ENCODE measurements at places on chromosomes 5 and 9.

- no peaks in the 10 kb centered on the region for H3K27me3 ChIP-seq
- peaks cover 94% of the 10 kb centered on the region for H3K36me3 ChIP-seq
- peaks cover 5% of the 10 kb centered on the region for H3K4me1 ChIP-seq
- H3K27ac ChIP-seq: peak overlapping the region; percentile 11
- peak overlapping the region; percentile 15 for H3K4me3 ChIP-seq
Measured at GRCh38 chr5:55384072-55384471, 76.3 kb downstream of the MTREX start.

DNA sequence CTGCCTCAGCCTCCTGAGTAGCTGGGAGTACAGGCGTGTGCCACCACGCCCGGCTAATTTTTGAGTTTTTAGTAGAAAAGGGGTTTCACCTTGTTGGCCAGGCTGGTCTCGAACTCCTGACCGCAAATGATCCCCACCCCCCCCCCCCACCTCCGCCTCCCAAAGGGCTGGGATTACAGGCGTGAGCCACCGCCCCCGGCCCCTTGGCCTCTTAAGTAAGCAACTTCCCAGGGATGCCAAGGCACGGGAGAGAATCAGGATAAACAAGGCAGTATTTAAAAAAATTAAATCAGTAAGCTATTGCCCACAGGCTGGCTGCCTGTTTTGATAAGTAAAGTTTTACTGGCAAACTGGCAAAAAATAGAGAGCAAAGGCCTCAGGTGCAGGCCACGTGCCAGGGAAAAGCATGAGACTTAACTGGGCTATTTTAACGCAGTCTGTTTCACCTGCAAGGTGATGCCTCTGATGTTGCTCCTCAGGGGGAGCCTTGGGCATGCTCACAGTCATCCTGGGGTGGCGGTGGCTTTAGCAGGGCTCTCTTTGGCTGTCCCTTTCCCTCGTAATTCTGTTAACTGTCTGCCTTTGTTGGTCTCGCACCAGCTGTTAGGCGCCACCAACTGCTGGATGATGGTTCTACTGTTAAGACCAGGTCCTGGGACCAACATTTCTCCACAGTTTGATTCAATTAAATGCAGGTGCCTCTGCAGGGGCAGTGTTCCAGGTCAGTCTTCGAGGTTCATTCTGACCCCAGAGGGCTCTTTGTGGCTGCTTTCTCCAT is 19.4 kb upstream of the RNF130 start:
- peaks cover 5% of the 10 kb centered on the region for H3K27me3 ChIP-seq
- ATAC-seq: no peak
- H3K27ac ChIP-seq: peak overlapping the region; percentile 43
- peak overlapping the region; percentile 47 for H3K4me3 ChIP-seq
- H3K36me3 ChIP-seq: no peaks in the 10 kb centered on the region
- peaks cover 5% of the 10 kb centered on the region for H3K4me1 ChIP-seq

DNA sequence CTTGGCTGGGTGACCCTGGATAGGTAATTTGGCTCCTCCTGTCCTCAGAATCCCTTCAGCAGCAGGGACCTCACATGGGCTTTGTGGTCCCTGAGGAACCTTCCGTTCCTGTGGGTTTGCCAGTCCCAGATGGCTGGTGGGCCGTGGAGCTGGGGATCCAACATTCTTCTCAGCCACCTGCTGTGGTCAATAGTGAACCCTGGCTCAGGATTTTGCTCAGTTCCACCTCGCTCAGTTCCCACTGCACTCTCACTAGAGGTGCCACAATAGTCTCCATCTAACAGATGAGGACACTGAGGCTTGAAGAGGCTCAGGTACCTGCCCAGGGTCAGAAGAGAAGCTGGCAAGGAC is 17.1 kb upstream of the SPOUT1 start:
- no peaks in the 10 kb centered on the region for H3K4me1 ChIP-seq
- ATAC-seq: no peak
- no peak overlapping the region for H3K4me3 ChIP-seq
- H3K27ac ChIP-seq: no peak overlapping the region
- H3K36me3 ChIP-seq: peaks cover 30% of the 10 kb centered on the region

- H3K4me3 ChIP-seq: no peak overlapping the region
- ATAC-seq: no peak
- no peak overlapping the region for H3K27ac ChIP-seq
- no peaks in the 10 kb centered on the region for H3K4me1 ChIP-seq
- H3K36me3 ChIP-seq: no peaks in the 10 kb centered on the region
Measured at GRCh38 chr5:17185773-17186172, 31.7 kb upstream of the BASP1 start.

- H3K4me3 ChIP-seq: no peak overlapping the region
- peaks cover 19% of the 10 kb centered on the region for H3K27me3 ChIP-seq
- H3K27ac ChIP-seq: no peak overlapping the region
- ATAC-seq: no peak
- no peaks in the 10 kb centered on the region for H3K36me3 ChIP-seq
Measured at GRCh38 chr5:75993183-75993582, 90.0 kb upstream of the SV2C start.

GRCh38 chr5:19626211-19626610 is 361.8 kb downstream of the CDH18 start:
- no peaks in the 10 kb centered on the region for H3K4me1 ChIP-seq
- no peak overlapping the region for H3K27ac ChIP-seq
- no peak for ATAC-seq

DNA sequence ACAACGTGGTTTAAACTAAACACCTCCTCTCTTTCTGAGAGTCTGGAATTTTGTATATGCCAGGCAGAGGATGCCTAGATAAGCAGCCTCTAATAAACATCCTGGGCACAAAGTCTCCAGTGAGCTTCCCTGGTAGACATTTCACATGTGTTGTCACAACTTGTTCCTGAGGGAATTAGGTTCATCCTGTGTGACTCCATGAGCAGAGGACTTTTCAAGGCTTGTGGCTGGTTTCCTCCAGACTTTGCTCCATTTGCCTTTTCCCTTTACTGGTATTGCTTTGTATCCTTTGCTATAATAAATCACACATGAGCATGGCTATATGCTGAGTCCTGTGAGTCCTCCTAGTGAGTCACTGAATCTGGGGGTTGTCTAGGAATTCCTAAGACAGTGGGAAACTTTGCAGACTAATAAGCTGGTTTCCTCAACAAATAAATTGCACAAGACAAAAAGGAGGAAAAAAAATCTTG is 77.4 kb downstream of the NR2F1-AS1 start:
- no peak for ATAC-seq
- no peak overlapping the region for H3K4me3 ChIP-seq
- no peaks in the 10 kb centered on the region for H3K4me1 ChIP-seq
- no peak overlapping the region for H3K27ac ChIP-seq
- peaks cover 3% of the 10 kb centered on the region for H3K27me3 ChIP-seq

DNA sequence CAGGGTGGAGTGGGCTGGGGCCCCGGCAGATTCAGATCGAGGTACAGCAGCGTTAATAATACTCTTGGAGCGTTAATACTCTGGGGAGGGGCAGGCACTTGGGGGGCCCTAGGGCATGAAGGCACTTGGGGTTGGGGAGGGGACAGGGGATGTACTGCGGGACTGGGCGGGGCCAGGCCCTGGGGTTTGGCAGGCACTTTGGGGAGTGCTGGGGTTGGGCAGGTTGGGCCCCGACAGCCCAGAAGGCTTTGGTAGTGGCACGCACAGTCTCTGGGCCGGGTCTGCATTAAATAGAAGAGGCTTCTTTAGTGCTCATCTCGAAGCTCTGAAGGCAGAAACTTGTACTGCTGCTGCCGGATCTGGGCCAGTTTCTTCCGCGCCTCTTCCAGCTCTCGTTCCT is 7.8 kb upstream of the TPM2 start:
- no peaks in the 10 kb centered on the region for H3K27me3 ChIP-seq
- H3K4me3 ChIP-seq: no peak overlapping the region
- no peaks in the 10 kb centered on the region for H3K4me1 ChIP-seq
- H3K36me3 ChIP-seq: no peaks in the 10 kb centered on the region

- H3K27me3 ChIP-seq: peaks cover 4% of the 10 kb centered on the region
- no peak overlapping the region for H3K27ac ChIP-seq
- ATAC-seq: no peak
- H3K4me1 ChIP-seq: no peaks in the 10 kb centered on the region
Measured at GRCh38 chr5:135714126-135714894, 120.2 kb upstream of the SLC25A48 start.

DNA sequence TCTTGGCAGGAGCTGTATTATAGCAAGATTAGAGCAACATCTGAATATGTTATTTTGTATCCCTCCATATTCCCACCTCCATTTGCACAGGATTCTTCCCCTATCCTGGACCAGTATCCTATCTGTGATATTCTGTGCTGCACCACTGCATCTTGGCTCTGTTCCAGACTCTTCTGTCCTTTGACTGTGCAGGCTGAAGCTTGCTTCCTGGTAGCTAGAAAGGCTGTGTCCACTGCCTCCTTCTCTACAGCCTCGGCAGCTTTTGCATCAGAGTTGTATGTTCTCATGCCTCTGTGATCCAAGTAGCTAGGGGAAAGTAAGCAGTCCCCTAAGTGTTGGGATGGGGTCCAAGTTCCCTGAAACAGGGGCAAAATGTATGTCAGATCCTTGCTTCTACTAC is 104.1 kb downstream of the GAS1 start:
- peaks cover 3% of the 10 kb centered on the region for H3K27me3 ChIP-seq
- H3K4me3 ChIP-seq: no peak overlapping the region
- no peaks in the 10 kb centered on the region for H3K4me1 ChIP-seq

DNA sequence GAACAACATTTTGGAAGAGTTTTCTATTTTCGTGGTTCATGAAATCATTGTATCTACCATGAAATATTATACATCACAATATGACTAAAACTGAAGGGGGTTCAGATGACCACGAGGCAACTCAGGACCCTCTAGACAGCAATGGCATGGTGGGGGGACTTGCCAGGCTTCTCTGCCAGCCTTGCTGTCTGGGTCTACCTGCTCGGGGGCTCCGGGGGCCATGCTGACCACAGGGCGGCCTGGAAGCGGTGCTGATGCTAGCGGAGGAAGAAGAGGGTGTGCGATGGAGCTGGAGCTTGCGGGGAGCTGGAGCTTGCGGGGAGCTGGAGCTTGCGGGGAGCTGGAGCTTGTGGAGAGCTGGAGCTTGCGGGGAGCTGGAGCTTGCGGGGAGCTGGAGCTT is 89.2 kb upstream of the IRX4 start:
- H3K27ac ChIP-seq: no peak overlapping the region
- no peak for ATAC-seq
- H3K27me3 ChIP-seq: peaks cover 21% of the 10 kb centered on the region
- no peaks in the 10 kb centered on the region for H3K4me1 ChIP-seq
- H3K36me3 ChIP-seq: no peaks in the 10 kb centered on the region

DNA sequence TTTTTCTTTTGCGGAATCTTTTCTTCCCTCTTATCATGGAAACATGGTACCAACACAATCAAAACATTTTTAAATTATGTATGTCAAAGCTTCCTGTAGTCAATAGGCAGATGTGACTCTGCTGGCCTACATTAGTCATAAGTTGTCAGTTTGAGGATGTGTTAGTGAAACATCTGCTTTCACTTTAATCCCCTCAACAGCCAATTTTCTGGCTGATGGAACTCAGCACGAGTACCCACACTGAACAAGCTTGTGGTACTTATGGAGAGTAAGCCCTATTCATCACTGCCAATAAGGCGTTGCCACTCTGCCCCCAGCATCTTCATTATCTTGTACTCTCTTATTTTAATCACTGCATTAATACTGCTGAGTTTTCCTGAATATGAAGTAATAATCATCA is 1034.4 kb downstream of the CDH9 start:
- ATAC-seq: no peak
- no peak overlapping the region for H3K4me3 ChIP-seq
- no peaks in the 10 kb centered on the region for H3K27me3 ChIP-seq
- no peak overlapping the region for H3K27ac ChIP-seq

GRCh38 chr5:105677291-105677690 is 1993.4 kb downstream of the EFNA5 start:
- no peaks in the 10 kb centered on the region for H3K4me1 ChIP-seq
- no peaks in the 10 kb centered on the region for H3K27me3 ChIP-seq
- H3K36me3 ChIP-seq: no peaks in the 10 kb centered on the region
- H3K27ac ChIP-seq: no peak overlapping the region
- no peak for ATAC-seq
- no peak overlapping the region for H3K4me3 ChIP-seq

DNA sequence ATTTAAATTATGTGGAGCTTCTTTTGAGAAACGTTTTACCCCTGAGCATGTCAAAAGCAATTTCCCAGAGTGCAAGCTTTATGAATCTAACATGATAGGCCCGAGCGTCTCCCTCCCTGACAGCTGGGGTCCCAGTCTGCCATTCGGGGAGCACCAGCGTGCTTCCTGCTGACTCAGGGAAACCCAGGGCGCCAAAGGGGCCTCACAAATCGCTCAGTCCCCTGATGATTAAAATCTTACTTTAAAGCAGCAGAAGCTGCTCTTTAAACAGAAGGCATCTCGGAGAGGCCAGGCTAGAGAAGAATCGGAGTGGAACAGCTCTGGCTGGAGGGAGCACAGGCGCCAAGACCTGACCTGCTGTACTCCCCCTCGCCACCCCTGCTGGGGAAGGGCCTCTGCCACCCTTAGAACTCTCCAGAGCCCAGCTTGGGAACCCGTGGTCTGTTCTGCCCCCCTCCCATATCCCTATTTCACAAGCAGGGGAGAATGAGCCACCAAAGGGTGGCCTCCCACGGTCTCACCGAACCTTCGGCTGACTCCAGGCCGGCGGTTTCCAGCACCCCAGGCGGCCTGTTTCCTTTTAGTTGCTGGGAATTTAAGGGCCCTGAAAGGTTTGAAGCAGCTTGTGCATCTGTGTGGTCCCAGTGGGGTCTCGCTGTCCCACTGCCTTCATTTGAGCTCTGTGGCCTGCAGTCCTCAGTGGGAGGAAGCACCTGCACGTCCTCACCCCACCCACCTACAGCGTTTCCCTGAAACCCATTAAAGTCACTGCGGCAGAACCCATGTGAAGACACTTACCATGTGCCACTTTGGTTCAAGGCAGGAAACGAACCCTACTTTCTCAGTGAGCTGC is 147.6 kb downstream of the COL23A1 start:
- peaks cover 13% of the 10 kb centered on the region for H3K27me3 ChIP-seq
- no peaks in the 10 kb centered on the region for H3K36me3 ChIP-seq
- H3K4me3 ChIP-seq: no peak overlapping the region
- no peaks in the 10 kb centered on the region for H3K4me1 ChIP-seq
- no peak for ATAC-seq
